Astrocyte (in vitro differentiated cells and primary cell): ENCODE measurements at places on chromosomes 4 and X.
A peak's percentile ranks its signal among the peaks of the same experiment; 100 is the strongest.

DNA sequence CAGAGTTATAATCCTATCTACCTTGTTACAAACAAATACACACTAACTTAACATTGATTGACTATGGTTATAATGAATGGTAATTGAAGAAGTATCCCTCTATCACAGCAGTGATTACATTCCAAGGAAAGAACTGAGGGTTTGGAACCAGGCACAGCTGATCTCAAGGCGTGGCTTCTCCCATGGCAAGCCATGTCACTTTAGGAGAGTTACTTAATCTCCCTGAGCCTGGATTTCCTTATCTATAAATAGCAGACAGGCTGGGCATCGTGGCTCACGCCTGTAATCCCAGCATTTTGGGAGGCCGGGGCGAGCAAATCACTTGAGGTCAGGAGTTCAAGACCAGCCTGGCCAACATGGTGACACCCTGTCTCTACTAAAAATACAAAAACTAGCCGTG lies 25.6 kb downstream of the SORBS2 start:
- H3K36me3 ChIP-seq: no peaks in the 10 kb centered on the region
- no peak overlapping the region for H3K27ac ChIP-seq
- H3K4me1 ChIP-seq: peaks cover 7% of the 10 kb centered on the region
- no peak for DNase-seq
- H3K4me3 ChIP-seq: no peak overlapping the region
- no peaks in the 10 kb centered on the region for H3K27me3 ChIP-seq

GRCh38 chrX:49767236-49767635 lies 61.9 kb upstream of the PAGE4 start:
- H3K4me1 ChIP-seq: no peaks in the 10 kb centered on the region
- no peak overlapping the region for H3K4me3 ChIP-seq
- H3K36me3 ChIP-seq: no peaks in the 10 kb centered on the region

DNA sequence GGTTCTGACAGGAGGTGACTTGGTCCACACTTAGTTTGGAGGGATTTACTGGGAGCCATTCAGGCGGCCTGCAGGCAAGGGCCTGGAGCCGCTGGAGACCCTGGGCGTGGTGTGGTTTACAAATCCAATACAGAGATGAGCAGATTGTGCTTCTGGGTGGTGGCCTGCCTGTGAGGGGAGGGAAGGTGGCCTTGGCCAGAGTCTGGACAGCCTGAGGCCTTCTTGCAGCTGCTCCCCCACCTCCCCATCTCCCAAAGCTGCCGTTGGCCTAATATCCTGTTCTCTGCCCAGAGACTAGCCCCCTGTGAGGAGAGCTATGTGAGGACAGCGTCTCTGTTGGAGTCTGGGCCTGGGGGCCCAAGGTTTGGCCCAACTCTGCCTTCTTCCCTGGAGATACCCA lies 163.9 kb upstream of the MAMLD1 start:
- H3K27me3 ChIP-seq: no peaks in the 10 kb centered on the region
- H3K27ac ChIP-seq: no peak overlapping the region
- DNase-seq: no peak
- no peaks in the 10 kb centered on the region for H3K36me3 ChIP-seq
- H3K4me3 ChIP-seq: no peak overlapping the region
- peaks cover 11% of the 10 kb centered on the region for H3K4me1 ChIP-seq

DNA sequence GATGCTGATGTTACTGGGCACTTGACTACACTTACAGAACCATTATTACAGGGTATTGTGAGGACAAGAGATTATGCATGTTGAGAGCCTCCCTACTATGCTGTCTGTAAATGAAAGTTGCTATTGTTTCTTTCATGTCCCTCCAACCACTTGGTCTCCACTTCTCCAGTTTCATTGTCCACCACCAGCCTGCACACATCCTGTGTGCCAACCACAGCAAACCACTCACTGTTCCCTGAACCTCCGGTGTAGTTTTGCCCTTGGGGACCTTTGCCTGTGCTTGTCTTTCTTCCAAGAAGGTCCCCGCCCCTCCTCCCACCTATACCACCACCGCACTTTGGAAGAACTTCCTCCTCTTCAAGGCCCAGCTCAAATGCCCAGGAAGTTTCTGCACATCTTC lies 43.1 kb upstream of the AFF2 start:
- no peak for DNase-seq
- no peaks in the 10 kb centered on the region for H3K36me3 ChIP-seq
- H3K27ac ChIP-seq: no peak overlapping the region
- H3K4me3 ChIP-seq: no peak overlapping the region
- no peaks in the 10 kb centered on the region for H3K4me1 ChIP-seq
- no peaks in the 10 kb centered on the region for H3K27me3 ChIP-seq

DNA sequence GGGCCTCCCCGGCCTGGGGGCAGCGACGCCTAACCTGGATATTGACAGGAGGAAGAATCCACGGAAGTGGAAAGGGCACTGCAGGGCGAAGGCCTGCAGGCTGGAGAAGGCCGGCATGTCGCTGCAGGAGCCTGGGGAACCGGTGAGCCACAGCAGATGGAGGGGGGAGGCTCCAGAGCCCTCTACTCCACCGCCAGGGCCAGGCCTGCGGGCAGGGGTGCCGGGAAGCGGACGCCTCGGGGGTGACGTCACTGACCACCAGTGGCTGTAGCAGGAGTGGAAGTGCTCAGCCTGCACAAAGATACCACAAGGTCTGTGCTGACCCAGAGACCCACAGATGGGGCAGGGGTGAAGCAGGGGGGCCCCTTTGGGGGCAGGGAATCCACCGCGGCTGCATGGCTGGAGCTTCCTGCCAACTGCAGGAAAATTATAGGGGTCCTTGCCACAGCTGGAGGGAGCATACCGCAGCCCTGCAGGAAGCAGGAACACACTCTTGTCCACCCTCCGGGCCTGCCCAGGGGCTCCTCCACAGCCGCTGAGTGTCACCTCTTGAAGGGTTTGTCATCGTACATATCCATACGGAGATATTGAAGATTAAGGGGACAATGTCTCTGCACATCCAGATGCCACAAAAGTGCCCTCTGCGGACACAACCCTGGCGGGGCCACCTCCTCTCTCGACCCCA lies 7.6 kb upstream of the HTRA3 start:
- peak; percentile 75 for DNase-seq
- no peak overlapping the region for H3K4me3 ChIP-seq
- no peaks in the 10 kb centered on the region for H3K36me3 ChIP-seq
- peaks cover 14% of the 10 kb centered on the region for H3K4me1 ChIP-seq

DNA sequence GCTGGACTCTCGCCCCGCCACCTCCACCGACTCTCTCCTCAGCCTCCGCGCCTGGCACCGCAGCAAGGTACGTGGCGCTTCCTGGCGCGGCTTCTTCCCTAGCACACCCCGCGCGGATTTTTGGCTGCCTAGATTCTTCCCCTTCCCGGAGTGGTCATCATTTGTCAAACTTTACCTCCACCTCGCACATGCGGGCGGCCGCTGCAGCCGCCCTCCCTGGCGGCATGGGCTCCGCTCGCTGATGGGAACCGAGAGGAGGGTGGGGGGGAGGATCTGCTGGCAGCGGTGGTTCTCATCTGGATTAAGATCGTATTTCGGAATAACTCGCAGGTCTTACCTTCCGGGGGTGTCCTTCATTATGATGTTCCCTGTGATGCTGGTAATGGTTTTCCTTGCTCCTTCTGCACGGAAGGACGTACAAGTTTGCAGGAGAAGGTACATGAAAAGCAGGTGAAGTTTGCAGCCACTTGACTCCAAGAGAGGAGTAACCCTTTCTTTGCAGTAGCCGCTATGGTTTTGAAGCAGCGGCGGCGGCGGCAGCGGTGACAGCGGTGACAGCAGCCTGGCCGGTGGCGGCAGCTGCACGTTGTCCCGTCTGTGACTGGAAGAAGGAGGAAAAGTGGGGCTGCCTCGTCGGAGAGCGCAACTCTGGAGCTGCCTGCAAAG lies 2183.9 kb upstream of the TENM3 start:
- H3K27ac ChIP-seq: no peak overlapping the region
- peaks cover 21% of the 10 kb centered on the region for H3K27me3 ChIP-seq
- no peaks in the 10 kb centered on the region for H3K36me3 ChIP-seq
- H3K4me3 ChIP-seq: peak overlapping the region; percentile 71
- peak; percentile 1 for DNase-seq

DNA sequence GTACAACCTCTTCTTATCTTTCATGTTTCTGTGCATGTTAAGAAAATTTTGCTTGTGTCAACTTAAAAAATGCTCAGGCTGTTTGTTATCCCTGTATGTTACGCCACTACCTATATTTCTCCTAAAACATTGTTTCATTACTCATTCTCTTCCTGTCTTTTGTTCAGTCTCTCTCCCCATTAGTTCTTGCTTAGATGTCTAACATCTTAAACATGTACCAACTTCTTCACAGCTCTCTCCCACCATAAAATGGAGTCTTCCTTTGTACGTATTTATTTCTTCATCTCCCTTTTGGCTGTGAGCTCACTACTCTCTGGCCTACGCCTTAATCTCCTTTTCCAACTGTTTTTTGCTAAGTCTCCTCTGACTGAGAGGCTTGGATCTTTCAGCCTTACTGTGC lies 36.4 kb downstream of the PCDH7 start:
- H3K27ac ChIP-seq: peak overlapping the region; percentile 77
- no peak overlapping the region for H3K4me3 ChIP-seq
- no peak for DNase-seq
- no peaks in the 10 kb centered on the region for H3K36me3 ChIP-seq

DNA sequence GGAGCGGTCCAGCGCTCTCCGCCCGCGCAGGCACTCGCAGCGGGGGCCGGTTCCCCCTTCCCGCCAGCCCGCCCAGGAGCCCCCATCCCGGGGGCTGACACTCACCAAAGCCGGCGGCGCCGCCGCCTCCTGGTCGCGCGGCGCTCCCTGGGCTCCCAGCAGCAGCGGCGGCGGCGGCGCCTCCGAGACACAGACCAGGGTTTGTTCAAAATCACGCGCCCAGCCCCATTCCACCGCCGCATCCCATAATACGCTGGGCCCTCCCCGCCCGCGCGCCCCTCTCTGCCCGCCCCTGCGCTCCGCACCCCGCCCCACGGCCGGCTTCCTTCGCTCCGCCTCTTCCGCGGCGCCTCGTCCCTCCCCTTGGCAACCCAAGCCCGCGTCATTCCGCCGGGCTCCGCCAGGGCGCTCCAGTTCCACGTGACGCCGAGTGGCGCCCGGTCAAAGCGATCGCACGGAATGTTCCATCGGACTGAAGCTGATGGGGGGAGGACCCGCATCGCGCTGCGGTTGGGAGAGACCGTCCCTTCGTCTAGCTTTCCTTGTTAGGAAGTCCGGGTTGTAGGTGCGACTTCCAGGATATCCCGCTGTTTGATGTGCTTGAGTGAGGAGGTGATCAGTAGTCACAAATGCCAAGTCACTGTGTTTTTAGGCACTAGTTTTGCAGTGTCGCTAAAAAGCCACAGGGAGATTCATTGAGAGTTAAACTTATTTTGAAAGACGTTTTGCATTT lies 2.2 kb upstream of the LIN54 start:
- H3K27me3 ChIP-seq: no peaks in the 10 kb centered on the region
- H3K27ac ChIP-seq: peak overlapping the region; percentile 79
- peak overlapping the region; percentile 90 for H3K4me3 ChIP-seq
- DNase-seq: peak; percentile 92
- no peaks in the 10 kb centered on the region for H3K36me3 ChIP-seq

DNA sequence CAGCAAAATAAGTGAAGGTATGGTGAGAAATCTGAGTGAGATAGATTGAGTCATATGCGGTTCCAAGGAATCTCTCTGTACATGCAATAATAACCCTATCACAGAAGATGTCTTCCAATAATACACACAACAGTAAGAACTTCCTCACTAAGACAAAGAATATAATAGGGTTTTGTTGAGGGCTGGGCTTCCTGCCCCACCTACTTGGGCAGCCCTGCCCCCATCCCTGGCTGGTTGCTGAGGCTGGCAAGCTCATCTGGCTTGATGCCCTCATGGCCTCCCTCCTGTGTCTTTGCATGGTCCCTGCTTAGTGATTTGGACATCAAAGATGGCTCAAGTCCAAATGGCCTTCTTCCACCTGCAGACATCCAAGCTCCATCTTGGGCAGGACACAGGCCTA lies 2.7 kb downstream of the GEMIN8 start:
- H3K27ac ChIP-seq: peak overlapping the region; percentile 70
- H3K4me3 ChIP-seq: no peak overlapping the region
- H3K27me3 ChIP-seq: no peaks in the 10 kb centered on the region
- H3K36me3 ChIP-seq: no peaks in the 10 kb centered on the region
- peaks cover 25% of the 10 kb centered on the region for H3K4me1 ChIP-seq
- peak; percentile 55 for DNase-seq

DNA sequence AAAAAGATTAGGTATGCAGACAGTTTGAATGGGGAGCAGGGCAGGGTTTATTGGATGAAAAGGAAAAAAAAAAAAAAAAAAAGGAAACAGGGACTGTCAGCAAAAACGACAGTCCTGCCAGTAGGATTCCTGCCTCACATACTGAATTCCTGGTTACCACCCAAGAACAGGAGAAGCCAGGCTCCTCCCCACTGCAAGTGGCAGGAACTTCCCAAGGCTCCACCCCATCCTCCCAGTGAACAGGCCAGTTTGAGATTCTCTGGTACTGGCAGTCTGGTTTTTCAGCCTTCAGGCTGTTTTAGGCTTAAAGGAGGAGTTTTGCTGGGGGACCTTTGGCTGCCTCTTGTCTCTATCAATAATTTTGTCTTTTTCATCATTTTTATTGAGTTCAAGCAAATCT lies 360.0 kb upstream of the CXorf51A start:
- DNase-seq: no peak
- H3K27me3 ChIP-seq: no peaks in the 10 kb centered on the region
- no peak overlapping the region for H3K4me3 ChIP-seq
- no peaks in the 10 kb centered on the region for H3K4me1 ChIP-seq
- no peak overlapping the region for H3K27ac ChIP-seq

GRCh38 chr4:77917601-77918000 lies 55.0 kb downstream of the MRPL1 start:
- H3K27ac ChIP-seq: no peak overlapping the region
- peaks cover 18% of the 10 kb centered on the region for H3K4me1 ChIP-seq
- no peaks in the 10 kb centered on the region for H3K36me3 ChIP-seq
- no peaks in the 10 kb centered on the region for H3K27me3 ChIP-seq
- no peak for DNase-seq
- H3K4me3 ChIP-seq: no peak overlapping the region

GRCh38 chr4:84563002-84563401 lies 19.9 kb upstream of the CDS1 start:
- H3K4me3 ChIP-seq: no peak overlapping the region
- no peak overlapping the region for H3K27ac ChIP-seq
- H3K27me3 ChIP-seq: no peaks in the 10 kb centered on the region

GRCh38 chr4:139267301-139267700 lies 12.7 kb downstream of the MGARP start:
- no peak overlapping the region for H3K27ac ChIP-seq
- peaks cover 11% of the 10 kb centered on the region for H3K4me1 ChIP-seq
- H3K27me3 ChIP-seq: no peaks in the 10 kb centered on the region
- DNase-seq: peak; percentile 6
- no peak overlapping the region for H3K4me3 ChIP-seq

- no peak overlapping the region for H3K27ac ChIP-seq
- no peaks in the 10 kb centered on the region for H3K36me3 ChIP-seq
- no peaks in the 10 kb centered on the region for H3K4me1 ChIP-seq
Observed at GRCh38 chrX:31353095-31353494, 281.3 kb upstream of the FTHL17 start.
